ENCODE measurements at places on chromosomes 7 and 10.

DNA sequence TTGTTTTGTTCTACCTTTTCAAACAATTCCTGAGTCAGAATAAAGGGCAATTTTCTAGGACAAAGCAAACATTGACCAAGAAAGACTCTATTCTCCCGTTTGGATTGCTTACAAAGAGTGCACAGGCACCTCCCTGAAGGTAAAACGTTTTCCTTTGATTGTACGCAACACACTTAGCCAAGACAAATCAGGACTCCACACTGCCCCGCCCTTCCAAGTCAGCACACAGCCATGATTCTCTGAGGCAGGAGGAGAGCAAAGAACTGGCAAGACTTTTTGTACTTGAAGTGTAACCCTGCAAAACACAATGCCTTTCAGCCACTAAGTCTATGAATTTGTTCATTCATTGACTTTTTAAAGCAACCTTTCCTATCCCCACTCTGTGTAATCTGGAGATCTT lies 85.0 kb upstream of the FAM180A start:
- no peak for DNase-seq

DNA sequence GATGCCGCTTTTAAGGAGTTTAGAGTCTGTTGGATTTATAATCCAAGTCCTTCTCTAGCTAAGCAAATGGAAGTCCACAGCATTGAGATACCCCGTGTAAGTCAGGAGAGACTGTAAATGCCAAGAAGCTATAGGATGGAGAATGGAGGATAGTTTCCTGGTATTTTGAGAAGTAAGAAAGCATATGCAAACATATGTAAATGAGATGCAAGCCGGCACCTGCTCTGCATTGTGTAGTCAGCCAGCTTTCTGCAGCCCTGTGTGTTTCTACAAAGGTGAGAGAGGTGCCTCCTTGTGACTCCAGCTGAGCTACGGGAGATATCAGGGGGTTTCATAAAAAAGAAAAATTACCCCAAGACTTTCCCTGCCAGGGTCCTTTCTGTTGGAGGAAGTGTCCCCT lies 176.3 kb downstream of the RPS24 start:
- DNase-seq: no peak

- DNase-seq: no peak
Observed at GRCh38 chr10:63206997-63207811, 74.1 kb downstream of the NRBF2 start.

GRCh38 chr7:104065491-104065890 lies 76.0 kb upstream of the RELN start:
- DNase-seq: no peak

DNA sequence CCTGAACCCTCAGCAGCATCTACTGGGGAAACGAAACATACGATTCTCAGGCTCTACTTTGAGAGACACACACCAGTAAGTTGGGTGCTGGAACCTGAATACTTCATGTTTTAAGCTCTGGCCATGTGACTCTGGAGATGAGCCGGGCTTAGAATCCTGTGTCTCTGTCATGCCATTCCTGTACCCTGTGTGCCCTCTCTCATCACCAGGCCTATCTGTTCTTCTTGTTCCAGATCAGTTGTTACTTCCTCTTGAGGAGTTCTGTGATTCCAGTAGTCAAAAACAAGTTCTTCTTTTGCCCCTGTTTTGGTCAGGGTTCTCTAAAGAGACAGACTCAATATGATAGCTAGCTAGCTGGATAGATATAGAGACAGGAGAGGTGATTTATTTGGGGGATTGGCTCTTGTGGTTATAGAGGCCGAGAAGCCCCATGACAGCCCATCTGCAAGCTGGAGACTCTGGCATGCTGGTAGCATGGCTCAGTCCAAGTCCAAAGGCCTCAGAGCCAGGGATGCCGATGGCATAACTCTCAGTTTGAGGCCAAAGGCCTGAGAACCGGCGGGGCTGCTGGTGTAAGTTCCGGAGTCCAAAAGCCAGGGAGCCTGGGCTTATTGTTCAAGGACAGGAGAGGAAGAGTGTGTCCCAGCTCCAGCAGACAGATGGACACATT lies 54.3 kb downstream of the CHN2 start:
- DNase-seq: no peak

DNA sequence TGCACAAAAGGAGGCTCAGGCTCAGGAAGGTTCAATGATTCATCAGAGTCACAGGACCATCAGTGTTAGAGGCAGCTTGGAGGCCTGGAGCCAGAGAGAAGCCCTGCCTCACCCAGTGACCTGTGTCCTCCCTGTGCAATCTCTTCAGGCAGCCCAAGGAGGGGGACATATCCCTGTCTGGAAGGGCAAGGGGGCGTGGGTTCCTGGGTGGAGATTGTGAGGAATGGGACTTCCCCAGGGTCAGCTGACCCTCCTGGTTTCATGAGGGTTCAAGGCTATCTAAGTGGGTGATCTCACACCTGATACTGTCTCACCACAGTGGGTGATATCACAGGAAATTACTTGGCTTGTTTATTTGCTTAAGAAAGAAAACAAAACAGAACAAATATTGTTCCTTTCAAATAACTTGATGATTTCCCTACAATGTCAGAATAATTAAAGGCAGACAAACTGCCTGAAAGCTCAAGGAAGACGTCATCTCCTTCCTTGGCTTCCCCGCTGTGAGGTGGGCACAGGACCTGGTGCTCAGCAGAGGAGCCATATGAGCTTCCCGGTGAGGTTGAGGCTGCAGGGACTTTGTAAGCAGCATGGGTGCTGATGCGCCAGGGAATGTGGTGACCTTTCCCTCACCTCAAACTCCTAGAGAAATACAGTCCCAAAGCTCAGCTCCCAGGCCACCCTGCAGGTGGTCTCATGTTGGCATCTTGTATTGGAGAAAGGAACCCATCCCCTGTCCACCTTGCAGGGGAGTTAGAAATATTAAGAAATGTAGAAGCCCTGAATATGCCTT lies 763.2 kb downstream of the GRID1 start:
- no peak for DNase-seq

DNA sequence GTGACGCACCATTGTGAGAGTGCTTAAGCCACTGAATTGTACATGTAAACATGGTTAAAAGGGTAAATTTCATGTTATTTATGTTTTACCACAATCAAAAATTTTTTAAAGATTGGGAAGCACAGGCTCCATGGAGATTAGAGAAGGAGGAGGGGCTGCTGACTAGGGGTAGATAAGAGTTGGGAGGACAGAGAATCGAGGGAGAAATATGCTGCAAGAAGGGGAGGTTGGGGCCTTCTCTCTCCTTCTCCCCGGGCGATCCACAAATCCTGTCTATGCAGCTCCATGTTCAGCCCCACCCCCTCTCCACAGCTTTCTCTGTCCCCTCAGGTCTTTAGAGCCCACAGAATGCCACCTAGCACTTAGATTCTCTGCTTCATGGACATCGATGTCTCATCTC lies 12.1 kb downstream of the ZNF467 start:
- DNase-seq: no peak
